ENCODE measurements at places on chromosomes 2 and 18.

DNA sequence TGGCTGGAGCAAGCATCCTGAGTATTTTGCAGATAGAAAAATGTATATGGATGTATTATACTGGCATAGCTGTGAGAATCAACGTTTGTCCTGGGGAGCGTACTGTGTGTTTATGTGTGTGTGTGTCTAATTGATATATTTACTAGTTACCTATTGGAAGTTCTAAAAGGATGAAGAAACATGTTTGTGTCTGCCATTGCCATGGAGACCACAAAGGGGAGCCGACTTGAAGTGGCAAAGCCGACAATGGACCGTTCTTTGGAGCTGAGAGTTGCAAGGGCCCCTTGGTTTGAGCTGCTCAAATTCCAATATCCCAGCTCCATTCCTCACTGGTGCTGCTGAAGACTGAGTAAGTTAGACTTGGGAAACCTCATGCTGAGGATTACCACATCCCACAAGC is 14.3 kb upstream of the SLC25A52 start:
- no peak for DNase-seq

DNA sequence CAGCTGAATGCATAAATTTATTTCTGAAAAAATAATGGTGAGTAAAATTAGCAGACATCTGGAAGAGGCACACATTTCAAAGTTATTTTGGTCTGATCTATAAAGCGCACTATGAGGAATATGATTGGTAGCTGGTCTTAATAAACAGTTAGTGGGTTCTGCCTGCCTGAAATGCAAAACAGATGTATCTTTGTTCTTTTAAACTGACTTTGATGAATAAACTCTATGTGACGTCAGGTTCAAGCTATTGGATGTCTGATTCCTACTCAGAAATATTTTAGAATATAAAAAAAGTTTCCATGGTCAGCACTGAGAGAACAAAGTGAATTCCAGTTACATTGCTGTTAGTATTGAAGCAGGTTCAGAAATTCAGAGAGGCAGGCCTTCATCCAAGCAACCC is 136.4 kb downstream of the TPGS2 start:
- DNase-seq: peak; percentile 91

DNA sequence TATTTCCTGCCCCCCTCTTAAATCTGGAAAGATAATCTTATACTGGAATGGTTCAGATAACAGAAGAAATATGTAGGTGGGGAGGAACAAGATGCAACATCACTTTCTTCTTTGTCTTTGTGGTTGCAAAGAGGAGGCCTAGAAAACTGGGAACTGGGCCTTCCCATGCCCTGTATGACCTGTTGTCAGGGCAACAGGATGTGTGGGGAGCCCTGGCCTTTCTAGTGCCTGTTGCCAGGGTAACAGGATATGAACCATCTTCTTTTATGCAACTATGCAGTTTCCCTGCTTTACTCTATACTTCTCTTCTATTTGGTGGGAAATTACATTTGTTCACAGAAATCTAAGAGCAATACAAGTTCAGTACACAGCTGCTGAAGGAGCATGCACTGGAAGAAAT is 79.8 kb upstream of the PDE1A start:
- DNase-seq: peak; percentile 39

GRCh38 chr2:234939576-234939975 is 12.2 kb upstream of the SH3BP4 start:
- peak; percentile 28 for DNase-seq

GRCh38 chr2:62789518-62789917 is 84.0 kb downstream of the EHBP1 start:
- DNase-seq: no peak

DNA sequence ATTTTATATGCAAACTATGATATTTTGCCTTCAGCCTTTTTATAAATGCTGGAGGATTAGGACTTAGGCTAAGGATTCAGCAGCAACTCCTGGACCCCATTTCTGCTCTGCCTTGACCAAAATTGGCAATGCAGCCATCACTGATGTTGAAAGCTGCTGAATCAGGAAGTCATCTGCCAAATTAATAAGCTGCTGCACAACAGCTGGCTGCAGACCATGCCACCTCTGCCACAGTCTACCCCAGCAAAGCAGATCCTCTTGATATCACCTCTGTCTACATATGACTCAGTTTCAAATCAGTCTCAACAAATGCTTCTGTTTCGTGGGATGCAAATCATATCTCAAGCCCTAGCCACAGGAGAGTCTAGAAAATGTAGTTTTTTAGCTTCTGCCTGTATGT is 7.1 kb upstream of the SOS1 start:
- DNase-seq: peak; percentile 24

DNA sequence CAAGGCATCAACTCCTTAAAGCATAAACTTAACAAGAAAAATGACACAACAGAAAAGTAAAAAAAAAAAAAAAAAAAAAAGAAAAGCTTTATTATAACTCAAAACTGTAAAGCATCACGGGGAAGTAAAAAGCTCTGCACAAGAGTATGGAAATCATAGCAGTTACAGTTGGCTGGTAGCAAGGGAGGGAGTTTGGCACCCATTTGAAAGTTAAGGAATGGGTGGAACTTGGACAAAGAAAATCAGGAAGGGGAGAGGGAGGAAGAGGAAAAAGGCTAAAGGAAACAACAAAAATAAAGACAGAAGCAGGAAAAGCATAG is 8.6 kb downstream of the KLF7 start:
- no peak for DNase-seq

- DNase-seq: no peak
Observed at GRCh38 chr2:145352484-145352883, 832.6 kb upstream of the ZEB2 start.

DNA sequence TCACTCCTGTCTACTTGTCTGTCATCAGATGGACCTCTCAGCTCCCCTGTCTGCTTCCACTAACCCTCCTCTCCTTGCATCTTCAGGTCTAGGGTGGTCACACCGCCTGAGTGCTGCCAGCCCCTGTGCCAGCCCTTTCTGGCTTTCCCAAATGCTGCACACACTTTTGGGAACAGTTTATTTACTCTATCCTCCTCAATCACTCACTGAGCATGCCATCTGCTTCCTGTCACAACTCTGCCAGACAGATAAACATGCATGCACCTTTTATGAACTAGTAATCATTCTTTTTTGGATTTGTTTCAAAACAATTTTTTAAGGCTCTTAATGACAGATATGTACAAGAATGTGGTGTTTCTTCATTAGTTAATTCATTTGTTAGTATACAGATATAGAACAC is 56.3 kb upstream of the CCDC195 start:
- no peak for DNase-seq

DNA sequence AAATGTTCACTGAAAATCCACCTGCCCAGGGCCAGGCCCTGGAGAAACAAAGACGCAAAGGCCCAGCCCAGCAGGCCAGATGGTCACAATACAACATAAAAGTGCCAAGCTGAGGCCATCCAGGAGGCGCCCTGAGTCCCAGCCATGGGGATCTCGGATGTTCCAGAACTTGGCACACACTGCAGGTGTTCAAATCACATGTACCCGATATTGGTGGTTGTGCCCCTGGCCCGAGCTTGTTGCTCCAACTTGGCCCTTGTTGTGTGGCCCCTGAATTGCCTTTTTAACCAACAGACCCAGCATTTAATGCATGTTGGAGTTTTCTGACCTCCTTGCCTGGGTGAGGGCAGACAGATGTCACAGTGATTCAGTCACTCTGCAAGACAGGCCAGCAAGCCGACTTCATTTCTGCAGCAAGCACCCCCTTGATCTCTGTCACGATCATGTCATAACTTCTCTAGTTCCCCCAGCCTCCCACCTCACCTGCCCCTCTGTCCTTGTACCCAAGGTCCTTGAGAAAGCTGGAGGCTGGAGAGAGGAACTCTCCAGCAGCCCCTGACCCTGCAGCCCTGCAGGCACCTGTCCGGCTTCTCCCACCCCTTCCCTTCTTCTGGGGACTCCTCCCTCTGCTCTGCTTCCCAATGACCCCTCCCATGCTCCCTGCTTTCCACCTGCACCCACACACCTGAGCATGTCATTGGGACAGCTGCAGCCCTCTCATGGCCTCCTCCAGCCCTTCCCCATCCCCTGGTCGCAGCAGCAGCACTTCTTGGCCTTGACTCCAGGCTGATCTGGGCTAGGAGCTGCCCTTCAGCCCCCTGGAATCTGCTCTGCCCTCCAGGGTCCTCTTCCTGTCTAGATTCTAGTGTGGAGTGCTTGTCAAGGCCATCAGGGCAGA is 9.1 kb downstream of the NGEF start:
- DNase-seq: no peak

- DNase-seq: no peak
Observed at GRCh38 chr2:150286730-150287362, 200.6 kb downstream of the RND3 start.

DNA sequence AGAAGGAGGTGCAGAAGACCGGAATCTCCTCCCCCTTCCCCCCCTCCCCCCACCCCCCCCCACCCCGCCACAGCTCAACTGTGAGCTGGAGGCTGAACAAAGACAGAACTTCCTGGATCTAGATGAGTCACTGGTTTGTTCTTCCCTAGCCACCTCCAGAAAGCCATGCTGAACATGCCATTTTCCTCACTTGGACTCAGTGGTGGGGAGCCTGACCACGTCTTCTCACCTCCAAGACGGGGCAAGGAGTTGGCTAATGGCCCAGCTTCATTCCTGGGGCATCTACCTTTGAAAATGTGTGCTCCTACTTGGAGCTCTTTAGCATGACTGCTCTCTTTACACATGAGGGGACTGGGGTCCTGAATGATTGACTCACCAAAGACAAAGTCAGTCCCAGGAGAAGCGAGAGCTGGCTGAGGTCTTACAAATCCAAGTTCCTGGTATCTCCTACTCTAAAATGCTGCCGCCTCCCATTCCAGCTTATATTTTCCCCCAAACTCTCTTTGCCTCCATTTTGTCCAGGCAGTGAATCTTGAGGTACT is 22.6 kb upstream of the FZD5 start:
- peak; percentile 80 for DNase-seq

GRCh38 chr18:46793565-46793964 is 36.7 kb upstream of the ST8SIA5 start:
- no peak for DNase-seq

GRCh38 chr2:27965841-27966240 is 75.3 kb downstream of the BABAM2 start:
- no peak for DNase-seq

GRCh38 chr18:45336448-45336847 is 278.8 kb upstream of the SLC14A2 start:
- DNase-seq: no peak

DNA sequence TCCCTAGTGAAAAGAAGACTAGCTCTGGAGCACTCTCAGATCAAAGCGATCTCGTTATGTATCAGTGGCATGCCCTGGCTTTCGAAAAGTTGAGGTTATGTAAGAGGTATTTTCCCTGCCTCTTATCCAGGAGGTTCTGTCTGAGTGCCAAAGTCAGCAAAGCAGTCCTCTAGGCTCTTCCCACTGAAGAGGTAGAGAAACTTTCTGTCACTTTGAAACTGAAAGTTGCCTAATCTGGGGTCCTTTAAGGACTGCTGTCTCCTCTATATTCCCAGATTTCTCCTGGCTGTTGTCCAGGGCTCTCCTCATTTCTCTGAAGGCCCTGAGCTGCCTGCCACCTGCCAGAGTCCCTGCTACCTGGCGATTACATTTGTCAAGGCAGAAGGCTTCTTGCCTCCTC is 96.3 kb downstream of the B3GNT2 start:
- no peak for DNase-seq

DNA sequence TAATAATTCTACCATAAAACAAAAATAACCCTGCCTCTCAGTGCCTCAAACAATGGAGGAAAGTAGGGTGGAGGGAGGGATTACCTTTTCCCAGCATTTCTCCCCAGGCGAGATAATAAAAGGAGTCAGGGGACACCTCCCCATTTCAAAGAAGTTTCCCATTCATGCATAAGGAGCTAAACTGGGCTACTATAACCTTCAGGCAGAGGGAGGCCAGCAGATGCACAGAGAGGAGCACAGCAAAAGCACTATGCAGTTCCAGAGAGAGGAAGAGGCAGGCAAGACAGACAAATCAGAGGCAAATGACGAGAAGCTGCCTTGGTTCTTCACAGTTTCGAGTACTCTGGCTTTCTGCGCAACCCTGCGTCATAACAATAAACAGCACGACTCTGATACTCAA is 17.4 kb downstream of the CFAP210 start:
- no peak for DNase-seq

- DNase-seq: no peak
Observed at GRCh38 chr2:45282646-45283045, 273.4 kb upstream of the SIX2 start.

DNA sequence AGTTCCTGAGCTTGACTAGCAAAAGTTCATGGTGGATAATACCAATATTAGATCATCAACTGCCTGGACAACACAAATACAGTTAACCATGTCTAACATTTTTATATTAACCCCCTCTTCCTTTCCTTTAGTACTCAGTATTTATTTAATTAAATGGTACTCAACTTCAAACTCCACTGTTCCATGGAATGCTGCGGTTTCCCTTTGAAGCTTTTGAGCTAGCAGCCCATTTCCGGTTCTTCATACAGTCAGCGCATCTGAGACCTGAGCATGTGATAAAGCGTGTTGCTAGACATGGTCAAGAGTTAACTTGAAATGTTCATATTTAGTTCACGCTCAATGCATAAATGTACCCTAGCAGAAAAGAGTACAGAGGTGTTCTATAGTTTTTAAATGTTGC is 278.4 kb downstream of the ALPK2 start:
- peak; percentile 72 for DNase-seq

DNA sequence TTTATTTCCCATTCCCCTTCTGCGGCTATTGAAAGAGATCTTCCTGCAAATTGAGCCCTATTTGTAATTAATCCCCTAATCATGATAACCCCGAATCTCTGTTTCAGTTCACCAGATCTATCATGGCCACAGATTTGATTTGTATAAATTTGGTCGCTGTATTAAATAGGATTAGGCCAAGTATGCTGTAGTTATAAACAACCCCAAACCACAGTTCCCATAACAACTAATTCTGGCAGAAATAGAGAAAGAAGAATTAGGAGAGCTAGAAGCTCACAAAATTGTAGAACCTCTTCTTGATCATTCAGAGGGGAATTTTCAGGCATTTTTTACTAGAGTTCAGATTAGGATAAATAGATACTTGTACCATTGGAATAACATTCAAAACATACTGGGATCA is 433.7 kb upstream of the TNP1 start:
- no peak for DNase-seq

DNA sequence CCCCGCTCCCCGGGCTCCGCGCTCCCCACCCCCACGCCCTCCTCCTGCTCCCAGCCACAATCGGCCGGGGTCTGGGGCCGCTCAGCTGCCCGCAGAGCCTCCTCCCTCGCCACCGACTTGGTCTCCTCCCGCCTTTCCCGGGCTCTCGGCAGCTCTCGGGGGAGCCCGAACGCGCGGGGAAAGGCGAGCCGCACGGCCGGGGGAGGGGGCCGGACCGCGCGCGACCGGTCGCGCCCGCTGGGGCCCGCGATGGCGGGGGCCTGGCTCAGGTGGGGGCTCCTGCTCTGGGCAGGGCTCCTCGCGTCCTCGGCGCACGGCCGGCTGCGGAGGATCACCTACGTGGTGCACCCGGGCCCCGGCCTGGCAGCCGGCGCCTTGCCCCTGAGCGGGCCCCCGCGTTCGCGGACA is 327 bp downstream of the LTBP1 start:
- no peak for DNase-seq

DNA sequence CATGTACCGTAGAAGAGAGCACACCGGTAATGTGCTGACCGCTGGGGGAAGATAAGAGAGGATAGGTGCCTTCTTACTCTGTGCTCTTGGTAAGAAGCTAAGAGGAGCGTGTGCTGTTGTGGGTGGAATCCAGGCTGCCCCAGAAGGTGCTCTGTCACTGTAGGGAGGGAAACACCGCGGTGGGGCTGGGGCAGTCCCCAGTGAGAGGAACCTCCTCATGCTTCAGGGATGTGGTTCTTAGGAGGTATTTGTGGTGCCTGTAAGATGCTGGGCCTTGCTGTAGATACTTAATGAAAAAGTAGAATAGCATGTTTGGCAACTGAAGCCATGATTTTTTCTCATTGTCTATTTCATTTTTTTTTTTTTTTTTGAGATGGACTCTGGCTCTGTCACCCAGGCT is 1.1 kb downstream of the COLEC11 start:
- DNase-seq: no peak
